ENCODE measurements at places on chromosomes 4 and X. TPM values are rescaled to one million over a fixed set of nuclear protein-coding genes. Genes with fewer than 3 reads are reported as not detected.

The PCDH18 gene
- 12.3 TPM for total RNA-seq

The SYP gene
- total RNA-seq = 0.25 TPM

The SSX4 gene
- total RNA-seq = not detected

The HTATSF1 gene
- total RNA-seq = 112 TPM

The MAGEB10 gene
- 0.10 TPM for total RNA-seq

The DAPP1 gene
- total RNA-seq = 0.76 TPM

The LANCL3 gene
- total RNA-seq = 0.67 TPM

- DNase-seq = no peak
These were observed 46.0 kb upstream of the MAGED1 start for GRCh38 chrX:51847463-51847862.

GRCh38 chr4:139860435-139861024, 194.9 kb downstream of the MGST2 start:
- DNase-seq = no peak

GRCh38 chr4:14386196-14386595, 616.1 kb upstream of the CPEB2 start:
- DNase-seq = no peak

GRCh38 chr4:32932156-32932555, 2212.0 kb downstream of the PCDH7 start:
- no peak for DNase-seq

DNA sequence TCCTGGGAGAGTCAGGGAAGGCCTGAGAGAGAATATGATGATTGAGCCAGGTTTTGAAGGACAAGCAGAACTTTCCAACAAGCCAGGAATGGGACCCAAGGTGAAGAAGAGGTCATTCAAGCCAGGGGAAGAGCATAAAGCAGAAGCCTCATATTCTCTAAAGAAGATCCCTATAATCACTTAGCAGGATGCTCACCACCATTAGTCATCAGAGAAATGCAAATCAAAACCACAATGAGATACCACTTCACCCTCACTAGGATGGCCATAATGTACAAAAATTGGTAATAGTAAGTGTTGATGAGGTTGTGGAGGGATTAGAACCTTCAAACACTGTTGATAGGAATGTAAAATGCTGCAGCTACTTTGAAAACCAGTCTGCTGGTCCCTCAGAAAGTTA, 20.5 kb upstream of the SUPT20HL1 start:
- peak; percentile 32 for DNase-seq

DNA sequence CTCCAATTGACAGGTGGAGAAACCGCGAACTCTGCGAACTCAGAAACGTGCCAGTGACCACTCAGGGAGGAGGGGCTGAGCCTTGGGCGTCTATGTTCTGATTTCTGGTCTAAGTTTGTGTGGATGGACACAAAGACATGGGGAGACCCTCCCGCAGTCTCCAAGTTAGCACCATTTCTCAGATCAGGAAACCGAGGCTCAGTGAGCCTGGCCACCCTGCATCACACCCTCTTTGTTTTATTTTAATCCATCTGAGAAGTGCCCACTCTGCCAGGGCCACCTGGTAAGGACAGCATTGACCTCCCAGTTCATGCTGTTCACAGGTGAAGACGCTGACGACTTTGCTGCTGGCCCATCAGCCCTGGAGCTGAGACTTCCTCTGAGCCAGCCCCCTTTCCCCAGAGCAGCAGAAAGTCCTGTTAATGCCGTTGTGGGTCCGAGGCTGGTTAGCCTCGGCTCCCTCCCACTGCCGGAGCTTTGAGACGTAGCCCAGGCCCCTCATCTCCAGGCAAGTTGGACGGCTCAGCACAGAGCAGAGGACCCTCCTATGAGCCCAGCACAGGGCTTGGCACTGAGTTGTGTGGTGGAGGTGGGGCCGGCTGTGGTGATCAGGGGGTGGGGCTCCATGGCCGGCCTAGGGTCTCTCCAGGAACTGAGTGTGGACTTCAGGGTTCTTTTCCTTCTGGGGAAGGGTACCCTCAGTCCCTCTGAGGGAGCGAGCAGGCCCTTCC, 43.7 kb downstream of the PSAPL1 start:
- DNase-seq = no peak

DNA sequence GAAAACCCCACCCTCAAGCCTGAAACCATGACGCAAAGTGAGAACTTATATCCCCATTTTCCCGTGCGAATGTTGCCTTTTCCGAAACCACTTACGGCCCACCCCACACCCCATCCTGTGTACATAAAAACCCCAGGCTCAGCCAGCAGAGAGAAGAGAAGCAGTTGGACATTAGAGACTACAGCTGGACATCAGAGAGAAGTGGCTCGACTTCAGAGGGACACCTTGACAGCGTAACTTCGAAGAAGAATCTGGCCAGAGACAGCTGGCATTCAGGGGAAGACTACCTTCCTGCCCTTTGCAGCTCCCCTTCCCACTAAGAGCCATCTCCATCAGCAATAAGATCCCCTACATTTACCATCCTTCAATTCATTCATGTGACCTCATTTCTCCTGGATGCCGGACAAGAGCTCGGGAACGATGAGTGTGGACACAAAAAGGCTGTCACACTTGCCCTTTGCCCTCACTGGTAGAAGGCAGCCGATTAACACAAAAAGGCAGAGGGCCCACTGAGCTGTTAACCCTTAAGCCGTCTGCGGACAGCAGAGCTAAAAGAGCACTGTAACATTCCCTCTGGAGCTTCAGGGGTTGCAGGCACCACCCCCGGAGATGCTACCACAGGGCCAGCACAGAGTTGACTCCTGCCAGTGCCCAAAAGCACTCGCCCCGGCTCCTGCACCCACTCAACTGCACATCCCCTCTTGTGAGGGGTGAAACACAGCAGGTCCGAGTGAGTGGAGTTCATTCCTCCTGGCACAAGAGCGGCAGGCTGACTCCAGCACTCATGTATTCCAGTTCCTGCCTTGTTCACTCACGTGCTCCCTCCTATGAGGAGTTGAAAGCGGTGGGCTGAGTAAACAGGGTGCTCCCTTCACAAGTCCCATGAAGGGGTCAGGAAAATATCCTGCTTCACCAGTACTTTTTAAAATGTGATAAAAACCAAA, 7.5 kb downstream of the CHM start:
- DNase-seq = no peak

- no peak for DNase-seq
These were observed 14.5 kb downstream of the SOD3 start for GRCh38 chr4:24809815-24810405.

DNA sequence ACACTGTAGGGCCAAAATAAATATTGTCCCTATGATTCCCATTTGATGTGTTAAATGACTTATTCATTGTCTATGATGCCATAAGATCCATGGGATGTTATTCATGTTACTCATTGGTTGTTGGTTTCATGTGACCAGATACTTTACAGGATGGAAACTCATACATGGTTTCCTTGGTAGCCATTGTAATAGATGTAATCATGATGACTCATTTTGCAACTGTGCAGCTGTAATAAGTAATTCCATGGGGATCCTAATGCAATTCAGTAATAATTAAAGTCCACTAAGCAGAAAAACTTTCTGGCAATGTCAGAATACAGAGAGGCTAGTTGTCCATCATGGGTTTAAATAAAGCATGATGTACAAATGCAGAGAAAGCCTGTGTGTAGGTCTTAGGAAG, 389.7 kb upstream of the NR3C2 start:
- peak; percentile 84 for DNase-seq

DNA sequence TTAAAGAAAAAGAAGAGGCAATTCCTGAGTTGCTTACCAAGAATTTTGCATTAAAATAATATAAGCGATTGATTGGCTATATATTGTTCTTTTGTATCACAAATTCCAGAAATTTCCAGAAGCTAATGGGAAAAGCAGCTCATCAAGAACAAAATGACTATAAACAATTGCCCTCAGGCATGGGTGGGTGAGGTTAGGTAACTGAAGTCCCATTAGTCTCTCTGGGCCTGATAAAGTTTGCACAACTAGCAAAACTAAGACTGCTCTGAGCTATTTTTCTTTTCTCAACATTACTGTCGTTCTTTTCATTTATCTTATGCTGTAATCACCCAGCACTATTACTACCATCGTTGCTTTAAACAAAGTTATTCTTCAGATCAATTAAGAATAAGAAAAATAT, 19.2 kb upstream of the BLTP1 start:
- no peak for DNase-seq

- DNase-seq = peak; percentile 77
These were observed 2.5 kb upstream of the SOX3 start for GRCh38 chrX:140507223-140507981.

DNA sequence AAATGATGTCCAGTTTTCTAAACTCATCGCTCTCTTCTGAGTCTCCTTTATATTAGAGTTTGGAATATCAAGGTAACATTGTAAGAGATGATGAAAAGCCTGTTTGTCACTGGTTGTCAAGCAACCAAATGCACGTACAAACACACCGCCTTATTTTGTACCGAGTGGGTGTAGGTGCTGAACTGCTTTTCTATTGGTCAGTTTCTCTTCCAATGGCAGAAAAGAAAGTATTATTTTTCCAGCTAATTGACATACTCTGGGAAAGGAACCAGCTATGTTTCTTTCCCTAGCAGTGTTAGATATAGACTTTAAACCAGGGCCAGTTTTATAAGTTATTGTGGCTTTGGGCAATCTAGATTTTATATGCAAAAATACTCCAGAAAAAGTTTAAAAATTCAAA, 6.6 kb upstream of the PPM1K start:
- peak; percentile 44 for DNase-seq

GRCh38 chr4:82136161-82136801, 237.5 kb downstream of the HNRNPD start:
- DNase-seq = no peak

DNA sequence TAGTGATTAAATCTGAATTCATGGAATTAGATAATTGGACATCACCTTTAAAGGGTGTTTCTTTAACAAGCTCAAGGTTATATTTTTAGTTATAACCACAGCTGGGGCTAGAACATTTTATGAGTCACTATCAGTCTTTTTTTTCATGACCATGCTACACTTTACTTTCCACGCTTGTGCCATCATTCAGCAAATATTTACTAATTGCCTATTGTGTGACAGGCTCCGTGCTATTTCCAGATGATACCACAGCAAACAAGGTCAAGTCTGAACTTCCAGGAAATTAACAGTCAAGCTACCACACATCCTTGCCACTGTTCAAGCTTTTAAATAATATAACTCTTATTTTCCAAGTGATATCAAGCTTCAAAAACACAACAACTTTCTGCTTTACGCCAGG, 16.5 kb downstream of the SPANXN3 start:
- no peak for DNase-seq

DNA sequence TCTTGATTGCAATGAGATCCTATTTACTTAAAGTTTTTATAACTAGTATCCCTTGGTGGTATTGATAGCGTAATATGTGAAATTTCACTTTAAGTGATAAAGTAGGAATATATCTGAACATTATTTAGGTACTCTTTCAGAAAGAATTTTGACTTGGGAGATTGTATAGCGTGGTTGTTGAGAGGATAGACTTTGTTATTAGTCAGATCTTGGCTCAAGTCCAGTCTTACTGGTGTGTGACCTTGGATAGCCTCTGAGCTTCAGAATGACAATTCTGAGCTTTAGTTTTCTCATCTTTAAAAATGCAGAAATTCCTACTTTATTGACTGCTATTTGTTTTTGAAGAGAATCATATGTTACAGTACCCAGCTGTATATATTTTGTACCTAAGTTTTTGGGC, 32.6 kb downstream of the DCK start:
- DNase-seq = peak; percentile 84
